ENCODE measurements at places on chromosomes 7 and 10.

DNA sequence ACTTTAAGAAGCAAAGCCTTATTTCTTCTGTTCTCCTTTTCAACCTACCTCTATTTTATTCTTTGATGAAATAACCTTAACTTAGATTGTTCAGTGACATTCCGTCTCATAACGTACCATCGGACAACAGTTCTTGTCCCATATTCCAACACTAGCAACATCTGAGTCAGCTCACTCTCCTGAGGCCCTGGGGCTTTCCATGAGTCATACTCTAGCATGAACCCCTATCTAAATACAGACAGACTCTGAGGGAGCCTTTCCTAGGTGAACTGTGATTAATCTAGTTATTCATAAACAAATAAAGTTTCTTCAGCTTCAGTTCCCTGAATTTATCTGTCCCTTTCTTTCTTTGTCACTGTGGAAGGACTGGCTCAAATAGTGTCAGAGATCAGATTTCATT lies 168.7 kb upstream of the LYZL1 start:
- no peak for DNase-seq

DNA sequence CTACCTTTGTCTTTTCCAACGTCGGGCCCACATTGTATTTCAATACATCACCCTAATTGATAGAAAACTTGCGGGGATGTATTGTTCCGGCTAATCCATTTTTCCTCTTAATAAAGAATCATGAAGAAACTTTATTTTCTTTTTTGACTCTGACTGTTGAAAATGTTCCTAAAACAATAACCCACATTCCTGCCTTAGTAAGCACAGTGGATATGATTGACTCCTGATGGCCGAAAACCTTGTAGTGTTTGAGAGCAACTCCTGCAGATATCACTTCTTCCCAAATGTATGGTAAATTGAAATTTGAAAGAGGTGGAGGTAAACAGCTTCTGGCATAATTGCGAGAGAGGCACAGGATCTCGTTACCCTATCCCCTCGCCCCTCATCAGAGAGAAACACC lies 65.7 kb downstream of the BICC1 start:
- no peak for DNase-seq

DNA sequence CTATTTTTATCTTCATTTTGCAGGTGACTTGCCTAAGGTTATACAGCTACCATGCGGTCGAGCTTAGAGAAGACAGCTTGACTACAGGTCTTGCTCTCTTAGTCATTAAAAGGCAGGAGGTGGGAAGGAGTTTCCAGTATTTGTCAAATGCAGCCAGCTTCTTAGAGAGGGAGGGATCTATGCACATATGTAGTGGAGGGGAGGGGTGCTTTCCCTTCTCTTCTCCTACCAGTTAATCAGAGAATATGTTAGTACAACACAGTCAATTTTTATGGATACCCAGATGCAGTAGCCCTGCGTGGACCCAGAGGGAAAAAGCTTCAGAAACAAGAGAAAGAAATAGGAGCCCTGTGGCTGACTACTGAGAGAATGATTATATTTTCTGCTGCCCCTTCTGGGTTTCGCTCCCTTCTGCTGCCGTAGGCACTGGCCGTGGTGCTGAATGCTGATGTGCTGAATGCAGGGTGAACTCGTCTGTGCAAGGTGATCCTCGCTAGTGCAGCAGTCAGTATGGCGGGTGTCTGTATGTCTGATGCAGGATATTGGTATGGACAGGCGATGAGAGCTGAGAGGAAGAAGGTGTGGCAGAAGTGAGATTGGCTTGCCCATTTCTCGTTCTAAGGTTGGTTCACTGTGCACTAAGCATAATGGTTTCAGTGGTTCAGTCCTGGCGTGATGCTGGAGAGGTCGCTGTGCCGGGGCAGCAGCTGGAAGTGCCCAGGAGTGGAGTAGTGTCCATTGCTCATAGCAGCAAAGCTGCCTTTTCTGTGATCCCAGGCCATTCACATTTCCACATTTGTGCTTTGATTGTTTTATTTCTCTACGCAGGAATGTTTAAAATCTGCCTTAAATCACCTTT lies 189.2 kb upstream of the PODXL start:
- DNase-seq: no peak

DNA sequence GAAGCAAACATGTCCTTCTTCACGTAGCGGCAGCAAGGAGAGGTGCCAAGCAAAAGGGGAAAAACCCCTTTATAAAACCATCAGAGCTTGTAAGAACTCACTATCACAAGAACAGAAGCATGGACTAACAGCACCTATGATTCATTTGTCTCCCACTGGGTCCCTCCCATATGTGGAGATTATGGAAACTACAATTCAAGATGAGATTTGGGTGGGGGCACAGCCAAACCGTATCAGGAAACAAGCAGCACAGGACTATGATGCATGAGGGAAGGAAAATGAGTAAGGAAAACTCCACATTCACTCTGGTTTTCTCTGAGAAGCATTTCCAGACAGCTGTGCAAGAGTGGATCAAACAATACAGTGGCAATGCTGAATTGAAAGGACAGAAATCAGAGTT lies 81.6 kb downstream of the RSU1 start:
- no peak for DNase-seq

DNA sequence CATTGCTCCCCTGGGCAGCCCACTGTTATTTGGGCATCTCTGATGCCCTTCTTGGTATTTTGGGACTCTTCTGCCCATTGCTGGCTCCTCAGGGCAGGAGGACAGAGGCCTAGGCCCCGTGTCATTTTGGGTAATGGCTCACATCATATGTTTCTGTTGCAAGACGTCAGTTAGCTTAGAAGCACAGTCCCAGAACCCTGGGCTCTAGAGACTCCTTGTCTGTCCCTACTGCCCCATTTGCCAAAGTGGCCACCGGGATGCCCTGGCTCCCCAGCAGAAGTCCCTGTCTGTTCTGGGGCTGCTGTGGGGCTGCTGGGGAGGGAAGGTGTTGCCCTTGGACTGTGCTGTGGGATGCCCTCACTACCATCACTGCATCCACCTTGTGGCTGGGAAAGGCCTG lies 48.8 kb downstream of the ADCYAP1R1 start:
- no peak for DNase-seq

- no peak for DNase-seq
These were observed 80.3 kb downstream of the FOXL3 start for GRCh38 chr7:370259-370625.

Data from stimulated activated CD8-positive, alpha-beta memory T cell treated with anti-CD3 and anti-CD28 coated beads, Interleukin-2, amount 100 ng/mL, for 48 hours (primary cell).